ENCODE measurements at places on chromosomes 1 and 21.

DNA sequence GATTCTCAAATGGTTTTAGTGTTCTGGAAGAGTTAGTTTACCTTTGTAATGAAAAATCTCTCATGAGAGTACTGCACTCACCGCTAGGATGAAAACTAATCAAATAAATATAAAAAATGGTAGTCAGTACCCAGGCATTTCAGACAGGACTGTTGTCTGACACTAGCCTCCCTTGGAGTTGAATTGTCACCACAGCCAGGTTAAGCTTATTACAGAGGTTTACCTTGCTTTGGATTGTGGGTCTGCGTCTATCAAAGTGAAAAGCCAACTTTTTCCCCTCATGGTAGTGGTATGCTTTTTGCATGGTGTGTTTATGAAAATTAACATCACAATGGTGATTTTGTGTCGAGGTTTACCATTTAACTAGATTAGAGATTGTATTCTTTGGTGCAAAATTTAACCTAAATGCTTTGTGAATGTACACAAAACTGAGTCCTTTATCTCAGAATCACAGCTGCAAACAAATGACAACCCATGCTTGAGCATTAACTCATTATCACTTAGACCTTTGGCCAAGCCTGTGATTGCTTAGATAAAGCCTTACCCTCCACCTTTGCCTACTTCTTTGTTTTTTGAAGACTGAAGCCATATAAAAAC, 20.1 kb downstream of the RAP1A start:
- DNase-seq = no peak

- no peak for DNase-seq
These were observed 228.6 kb downstream of the COP1 start for GRCh38 chr1:175978476-175978875.

- no peak for DNase-seq
These were observed 789 bp upstream of the GJB4 start for GRCh38 chr1:34758751-34759150.

DNA sequence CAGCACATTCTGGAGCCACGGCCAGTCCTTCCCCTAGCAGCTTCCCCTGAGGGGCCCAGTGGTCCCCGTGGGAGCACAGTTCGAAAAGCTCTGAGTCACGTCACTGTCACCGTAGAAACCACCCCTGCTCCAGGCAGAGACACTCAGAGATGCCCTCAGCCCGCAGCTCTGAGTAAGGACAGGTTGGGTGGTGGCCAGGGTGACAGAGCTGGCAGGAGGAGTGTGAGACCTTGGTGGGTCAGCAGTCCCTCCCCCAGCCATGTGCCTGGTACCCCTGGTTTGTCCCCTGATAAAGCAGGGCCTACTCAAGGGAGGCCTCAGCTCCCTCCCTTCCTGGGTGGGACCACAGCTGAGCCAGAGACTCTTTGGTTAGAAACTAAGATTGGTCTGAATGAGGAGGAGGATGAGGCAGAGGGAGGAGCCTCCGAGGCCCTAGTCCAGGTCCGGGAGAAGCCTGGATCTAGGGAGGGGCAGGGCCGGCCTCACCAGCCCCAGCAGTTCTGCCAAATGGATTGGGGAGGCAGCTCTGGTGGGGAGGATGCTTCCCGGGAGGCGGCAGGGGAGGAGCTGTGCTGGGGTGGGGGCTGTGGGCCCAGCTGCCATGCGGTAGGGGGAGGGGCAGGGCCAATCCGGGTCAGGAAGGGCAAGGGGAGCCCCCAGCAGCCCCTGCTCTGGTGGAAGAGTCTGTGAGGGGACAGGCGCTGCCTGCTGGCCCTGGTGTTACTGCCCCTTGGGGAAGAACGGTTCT, 55.2 kb downstream of the SLC9A1 start:
- DNase-seq = no peak

DNA sequence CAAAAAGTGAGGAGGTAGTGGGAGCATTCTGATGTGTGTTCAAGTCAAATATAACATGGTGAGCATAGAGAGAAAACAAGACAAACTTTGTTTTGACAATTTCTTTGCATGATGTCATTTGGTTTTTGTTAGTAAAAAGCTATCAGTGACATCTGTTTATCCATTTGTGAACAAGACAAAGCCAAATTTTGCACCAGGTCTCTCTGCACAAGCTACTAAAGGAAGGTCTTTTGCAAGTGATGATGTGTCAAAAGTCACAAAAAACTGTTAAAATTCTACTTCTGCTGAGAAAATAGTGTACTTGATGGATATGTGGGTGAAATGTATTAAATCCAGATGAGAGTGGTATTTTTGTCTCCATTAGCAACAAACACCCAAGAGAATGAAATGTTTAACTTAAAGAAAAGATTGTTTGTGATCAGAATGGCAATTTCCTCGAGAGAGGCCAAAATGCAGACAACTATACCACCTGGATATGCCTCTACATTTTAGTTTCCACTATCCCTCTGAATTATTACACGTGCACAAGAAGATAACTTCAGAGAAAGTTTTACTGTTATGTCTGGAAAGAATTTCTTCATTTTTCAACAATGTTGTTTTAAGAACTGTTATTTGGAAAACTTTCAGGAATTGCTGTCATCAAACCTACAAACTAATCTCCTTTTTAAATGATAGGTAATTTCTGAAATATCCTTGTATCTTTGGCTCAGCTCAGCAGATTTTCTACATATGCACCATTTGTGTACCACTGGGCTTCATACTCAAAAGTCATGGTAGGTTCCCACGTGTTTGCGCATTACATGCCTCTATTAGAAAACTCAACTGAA, 807.4 kb upstream of the ADGRL2 start:
- DNase-seq = no peak

DNA sequence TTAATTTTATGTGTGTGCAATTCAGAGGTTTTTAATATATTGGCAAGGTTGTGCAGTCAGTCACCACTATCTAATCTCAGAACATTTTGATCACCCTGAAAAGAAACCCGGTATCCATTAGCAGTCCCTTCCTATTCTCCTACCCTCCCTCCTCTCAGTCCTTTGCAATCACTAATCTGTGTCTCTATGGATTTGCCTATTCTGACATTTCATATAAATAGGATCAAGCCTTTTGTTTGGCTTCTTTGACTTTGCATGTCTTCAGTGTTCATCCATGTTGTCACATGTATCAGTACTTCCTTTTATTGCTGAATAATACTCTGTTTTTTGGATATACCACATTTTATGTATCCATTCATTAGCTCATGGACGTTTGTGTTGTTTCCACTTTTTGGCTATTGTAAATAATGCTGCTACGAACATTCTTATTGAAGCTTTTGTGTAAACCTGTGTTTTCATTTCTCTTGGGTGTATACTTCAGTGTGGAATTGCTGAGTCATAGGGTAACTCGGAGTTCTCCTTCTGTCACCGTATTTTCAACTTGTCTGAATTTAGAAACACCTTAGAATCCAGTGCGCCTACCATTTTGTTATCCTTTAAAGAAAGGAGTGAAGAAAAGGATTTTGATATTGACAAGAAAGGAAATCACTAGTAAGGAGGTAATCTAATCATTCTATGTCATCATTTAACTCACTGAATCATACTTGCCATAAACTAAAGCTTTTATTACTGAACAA, 3.4 kb downstream of the CEP85 start:
- DNase-seq = no peak

- DNase-seq = no peak
These were observed 13.4 kb downstream of the PLA2G5 start for GRCh38 chr1:20083178-20083944.

GRCh38 chr1:51843948-51844347, 34.6 kb downstream of the NRDC start:
- DNase-seq = no peak

- no peak for DNase-seq
These were observed 14.1 kb downstream of the EVA1C start for GRCh38 chr21:32426592-32427051.

- DNase-seq = no peak
These were observed 107.6 kb upstream of the GORAB start for GRCh38 chr1:170424346-170424745.

DNA sequence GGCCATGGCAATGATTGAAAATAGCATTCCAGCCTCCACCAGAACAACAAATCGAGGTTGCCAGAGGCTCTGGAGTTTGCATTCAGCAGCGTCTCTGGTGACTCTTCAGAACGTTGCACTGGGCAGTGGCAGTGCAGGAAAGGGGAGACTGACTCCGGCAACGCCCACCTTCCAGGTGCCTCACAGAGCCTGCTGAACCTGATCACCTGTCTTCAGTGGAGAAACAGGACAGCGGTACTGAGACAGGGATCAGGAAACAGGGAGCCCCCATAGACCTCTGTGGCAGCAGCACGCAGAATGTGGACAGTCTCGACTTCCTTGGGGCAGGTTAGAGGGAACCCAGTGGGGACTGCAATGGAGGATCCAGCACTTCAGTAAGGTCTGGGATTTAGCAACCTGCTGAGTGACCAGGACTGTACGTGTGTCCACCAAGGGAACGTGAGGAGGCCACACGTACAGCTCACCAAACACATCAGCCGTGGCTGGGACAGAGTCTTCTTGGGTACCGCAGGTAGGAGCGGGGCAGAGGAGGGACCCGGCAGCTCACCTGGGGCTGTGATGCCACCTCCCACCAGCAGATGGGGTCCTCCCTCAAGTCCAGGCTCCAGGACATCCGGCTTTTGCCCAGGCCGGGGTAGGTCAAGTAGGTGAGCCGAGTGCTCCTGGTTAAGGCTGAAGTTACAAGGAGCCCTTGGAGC, 128.6 kb downstream of the PRDM2 start:
- no peak for DNase-seq

DNA sequence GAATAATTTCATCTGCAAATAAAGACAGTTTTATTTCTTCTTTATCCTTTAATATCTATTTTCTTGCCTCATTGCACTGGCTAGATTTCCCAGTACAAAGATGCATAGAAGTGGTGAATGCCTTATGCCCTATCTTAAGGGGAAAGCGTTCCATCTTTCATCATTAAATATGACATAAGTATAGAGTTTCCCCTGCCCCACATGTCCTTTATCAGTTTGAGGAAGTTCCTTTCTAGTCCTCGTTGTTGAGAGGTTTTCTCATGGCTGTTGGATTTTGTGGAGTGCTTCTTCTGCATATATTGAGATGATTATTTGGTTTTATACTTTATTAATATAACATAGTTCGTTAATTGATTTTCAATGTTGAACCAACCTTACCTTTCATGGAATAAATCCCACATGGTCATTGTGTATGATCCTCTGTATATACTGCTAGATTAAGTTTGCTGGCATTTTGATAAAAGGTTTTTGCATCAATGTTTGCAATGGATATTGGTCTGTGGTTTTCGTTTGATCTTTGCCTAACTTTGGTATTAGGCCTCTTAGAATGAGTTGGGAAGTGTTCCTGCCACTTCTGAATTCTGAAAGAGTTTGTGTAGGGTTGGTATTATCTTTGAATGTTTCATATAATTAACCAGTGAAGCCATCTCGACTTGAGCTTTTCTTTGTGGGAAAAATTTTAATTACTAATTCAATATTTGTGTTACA, 15.6 kb downstream of the PRKACB start:
- no peak for DNase-seq

- no peak for DNase-seq
These were observed 78.5 kb upstream of the KAZN start for GRCh38 chr1:14519976-14520375.

Data from stimulated activated CD8-positive, alpha-beta memory T cell treated with anti-CD3 and anti-CD28 coated beads, Interleukin-7, amount 100 ng/mL, for 4 hours (primary cell).